ENCODE measurements at places on chromosomes 12 and 14.

DNA sequence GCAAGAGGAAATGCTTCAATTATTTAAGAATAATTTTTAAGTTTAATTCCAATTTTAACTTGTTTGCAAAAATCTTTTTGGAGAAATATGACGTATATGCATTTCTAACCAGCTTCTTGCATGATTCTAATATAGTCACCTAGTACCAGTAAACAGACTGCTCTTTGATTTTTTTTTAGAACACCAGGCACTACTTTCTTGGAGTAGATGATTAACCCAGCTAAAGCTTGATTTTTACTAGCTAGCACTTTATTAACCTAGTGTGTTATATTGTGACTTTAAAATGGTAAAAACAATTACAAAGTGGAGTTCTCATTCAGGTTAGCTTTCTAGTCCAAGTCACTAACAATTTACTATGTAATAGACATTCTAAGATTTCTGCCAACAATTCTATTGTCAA, 32.6 kb upstream of the FGD4 start:
- DNase-seq: no peak

- DNase-seq: no peak
These were observed 28.8 kb upstream of the INF2 start for GRCh38 chr14:104660597-104660996.

DNA sequence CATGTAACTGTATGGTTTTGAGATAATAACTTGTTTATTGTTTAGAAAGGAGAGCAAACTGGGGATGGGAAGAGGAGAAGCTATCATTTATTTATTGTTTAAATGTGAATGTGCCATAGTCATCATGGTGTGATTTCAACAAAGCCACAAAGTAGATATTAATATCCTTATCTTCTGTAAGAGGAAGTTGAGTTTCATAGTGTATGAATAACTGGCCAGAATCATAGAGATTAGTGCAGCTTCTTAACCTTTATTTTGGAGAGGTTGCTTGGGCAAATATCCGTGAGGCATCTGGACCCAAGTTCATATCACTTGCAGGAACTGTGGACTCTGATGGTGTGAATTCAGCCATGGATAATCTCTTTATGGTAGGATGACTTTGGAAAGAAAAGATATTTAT, 26.8 kb upstream of the LYZ start:
- DNase-seq: no peak

- DNase-seq: peak; percentile 1
These were observed 51.0 kb downstream of the UNC79 start for GRCh38 chr14:93481758-93482157.

DNA sequence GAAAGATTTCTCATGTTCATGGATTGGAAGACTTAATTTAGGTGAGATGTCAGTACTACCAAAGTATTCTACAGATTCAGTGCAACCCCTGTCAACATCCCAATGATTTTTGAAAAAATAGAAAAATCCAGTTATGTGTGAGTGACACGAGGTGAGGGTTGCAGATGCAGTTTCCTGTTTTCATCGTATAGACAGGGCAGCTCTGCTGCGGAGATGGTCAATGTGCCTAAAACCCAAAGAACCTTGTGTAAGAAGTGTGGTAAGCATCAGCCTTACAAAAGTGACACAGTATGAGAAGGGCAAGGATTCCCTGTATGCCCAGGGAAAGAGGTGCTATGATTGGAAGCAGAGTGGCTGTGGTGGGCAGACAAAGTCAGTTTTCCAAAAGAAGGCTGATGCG, 94.4 kb downstream of the SCAF11 start:
- DNase-seq: no peak

- DNase-seq: no peak
These were observed 574 bp downstream of the PAWR start for GRCh38 chr12:79690142-79690637.

DNA sequence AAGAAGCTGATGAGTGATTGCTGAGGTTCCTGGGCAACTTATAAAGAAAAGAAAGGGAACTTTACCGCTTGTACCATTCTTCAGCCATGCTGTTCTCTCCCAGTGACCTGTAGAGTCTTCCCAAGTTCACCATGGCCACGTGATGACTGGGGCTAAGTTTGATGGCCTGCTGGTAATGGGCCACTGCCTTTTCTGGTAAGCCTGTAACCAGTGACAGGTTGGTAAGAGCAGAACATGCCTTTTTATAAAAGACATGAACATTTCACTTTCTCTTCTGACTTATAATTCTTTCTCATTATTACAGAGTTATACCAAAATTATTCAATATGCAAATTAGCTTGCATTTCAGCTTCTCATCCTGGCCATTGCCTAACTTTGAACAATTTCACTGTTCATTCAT, 20.9 kb upstream of the OVCH1 start:
- no peak for DNase-seq

DNA sequence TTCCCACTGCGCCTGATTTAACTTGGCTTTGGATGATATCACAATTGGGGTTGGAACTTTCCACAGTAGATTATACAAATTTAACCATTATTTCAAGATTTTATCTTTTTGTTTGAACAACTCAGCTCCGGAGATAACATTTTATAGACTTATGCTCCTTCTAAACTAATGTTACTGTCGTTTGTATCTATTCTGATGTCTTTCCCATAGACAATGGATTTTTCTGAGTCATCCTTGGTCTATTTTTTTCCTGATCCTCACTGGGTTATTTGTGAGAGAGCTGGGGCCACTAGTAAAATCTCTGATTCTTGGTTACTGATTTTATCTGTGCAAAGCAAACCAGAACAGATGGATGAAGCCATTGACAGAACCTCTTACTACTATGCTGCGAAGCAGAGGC, 175.1 kb downstream of the SLC38A4 start:
- no peak for DNase-seq

GRCh38 chr12:43407816-43408645, 144.0 kb downstream of the ADAMTS20 start:
- DNase-seq: no peak

DNA sequence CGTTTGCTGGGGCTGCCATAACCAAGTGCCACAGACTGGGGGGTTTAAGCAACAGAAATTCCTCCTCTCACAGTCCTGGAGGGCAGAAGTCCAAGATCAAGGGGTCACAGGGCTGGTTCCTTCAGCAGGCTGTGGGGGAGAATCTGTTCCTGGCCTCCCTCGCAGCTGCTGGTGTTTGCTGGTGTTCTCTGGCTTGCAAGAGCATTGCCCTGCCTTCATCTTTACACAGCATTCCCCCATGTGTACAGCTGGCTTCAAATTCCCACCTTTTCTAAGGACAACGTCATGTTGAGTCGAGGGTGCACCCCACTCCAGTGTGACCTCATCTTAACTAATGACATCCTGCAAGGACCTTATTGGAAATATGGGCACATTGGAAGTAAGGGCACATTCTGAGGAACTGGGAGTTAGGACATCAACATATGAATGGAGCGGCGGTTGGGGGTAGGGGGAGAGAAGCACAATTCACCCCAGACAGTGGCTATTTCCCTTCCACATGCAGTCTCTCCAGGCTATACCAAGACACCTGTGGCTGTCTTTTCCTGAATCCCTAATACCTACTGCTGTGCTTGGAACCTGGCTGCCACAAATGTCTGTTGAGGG, 123.6 kb downstream of the FOXN3 start:
- DNase-seq: no peak

GRCh38 chr14:89158701-89159100, 258.3 kb downstream of the FOXN3 start:
- DNase-seq: no peak

DNA sequence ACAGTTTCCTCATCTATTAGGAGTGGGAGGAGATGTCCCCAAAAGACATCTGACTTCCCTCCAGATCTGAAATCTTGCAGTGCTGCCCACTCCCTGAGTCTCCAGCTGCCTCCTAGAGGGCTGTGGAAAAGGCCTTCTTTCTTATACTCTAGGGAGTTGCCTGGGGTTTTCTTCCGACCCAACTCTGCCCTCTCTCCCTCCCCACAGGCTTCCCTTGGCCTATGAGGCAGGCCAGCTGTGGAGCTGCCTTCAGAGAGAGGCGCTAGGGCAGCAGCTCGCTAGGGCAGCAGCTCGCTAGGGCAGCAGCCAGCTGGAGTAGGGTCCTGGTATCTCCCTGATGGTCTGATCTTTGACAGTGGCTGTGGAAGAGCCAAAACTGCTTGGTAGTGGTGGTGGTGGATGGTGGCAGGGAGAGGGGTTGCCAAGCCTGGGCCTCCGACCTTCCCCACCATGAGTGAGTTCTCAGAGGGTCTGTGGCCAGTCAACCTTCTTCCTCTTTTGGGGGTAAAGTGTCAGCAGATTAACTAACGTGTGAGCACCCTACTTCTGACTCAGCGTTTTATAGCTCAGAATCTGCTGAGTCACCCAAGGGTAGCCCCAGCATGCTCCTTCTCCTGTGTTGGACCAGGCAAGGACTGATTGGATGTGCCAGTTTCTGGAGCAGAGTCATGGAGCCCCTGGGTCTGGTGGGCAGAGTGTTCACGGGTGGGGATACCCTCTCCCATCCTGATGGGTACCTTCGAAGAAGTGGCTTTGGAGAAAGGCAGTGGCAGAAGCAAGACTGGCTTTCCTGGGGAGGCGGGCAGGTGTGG, 2.3 kb downstream of the SLC48A1 start:
- peak; percentile 37 for DNase-seq

GRCh38 chr12:30323008-30323407, 372.7 kb downstream of the IPO8 start:
- DNase-seq: peak; percentile 10

- no peak for DNase-seq
These were observed 179.7 kb upstream of the PLXNC1 start for GRCh38 chr12:93968536-93969285.

DNA sequence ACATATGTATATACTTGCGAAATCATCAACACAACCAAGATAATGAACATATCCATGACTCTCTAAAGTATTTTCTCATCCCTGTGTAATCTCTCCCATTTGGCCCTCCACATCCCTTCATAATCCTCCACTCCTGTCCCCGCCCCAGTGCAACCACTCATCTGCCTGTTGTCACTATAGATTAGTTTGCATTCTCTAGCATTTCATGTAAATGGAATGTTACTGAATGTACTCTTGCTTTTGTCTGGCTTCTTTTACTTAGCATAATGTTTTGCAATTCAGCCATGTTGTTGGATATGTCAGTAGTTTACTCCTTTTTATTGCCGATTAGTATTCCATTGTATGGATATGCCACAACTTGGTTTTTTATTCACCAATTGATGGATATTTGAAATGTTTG, 99.1 kb downstream of the BICD1 start:
- DNase-seq: no peak

GRCh38 chr14:40394634-40395340, 962.6 kb upstream of the FBXO33 start:
- peak; percentile 3 for DNase-seq

GRCh38 chr12:70002097-70002911, 177.3 kb downstream of the MYRFL start:
- no peak for DNase-seq

- peak; percentile 42 for DNase-seq
These were observed 384.9 kb upstream of the FOXG1 start for GRCh38 chr14:28381656-28382055.

- DNase-seq: no peak
These were observed 74.0 kb upstream of the CDKN3 start for GRCh38 chr14:54322701-54323337.

DNA sequence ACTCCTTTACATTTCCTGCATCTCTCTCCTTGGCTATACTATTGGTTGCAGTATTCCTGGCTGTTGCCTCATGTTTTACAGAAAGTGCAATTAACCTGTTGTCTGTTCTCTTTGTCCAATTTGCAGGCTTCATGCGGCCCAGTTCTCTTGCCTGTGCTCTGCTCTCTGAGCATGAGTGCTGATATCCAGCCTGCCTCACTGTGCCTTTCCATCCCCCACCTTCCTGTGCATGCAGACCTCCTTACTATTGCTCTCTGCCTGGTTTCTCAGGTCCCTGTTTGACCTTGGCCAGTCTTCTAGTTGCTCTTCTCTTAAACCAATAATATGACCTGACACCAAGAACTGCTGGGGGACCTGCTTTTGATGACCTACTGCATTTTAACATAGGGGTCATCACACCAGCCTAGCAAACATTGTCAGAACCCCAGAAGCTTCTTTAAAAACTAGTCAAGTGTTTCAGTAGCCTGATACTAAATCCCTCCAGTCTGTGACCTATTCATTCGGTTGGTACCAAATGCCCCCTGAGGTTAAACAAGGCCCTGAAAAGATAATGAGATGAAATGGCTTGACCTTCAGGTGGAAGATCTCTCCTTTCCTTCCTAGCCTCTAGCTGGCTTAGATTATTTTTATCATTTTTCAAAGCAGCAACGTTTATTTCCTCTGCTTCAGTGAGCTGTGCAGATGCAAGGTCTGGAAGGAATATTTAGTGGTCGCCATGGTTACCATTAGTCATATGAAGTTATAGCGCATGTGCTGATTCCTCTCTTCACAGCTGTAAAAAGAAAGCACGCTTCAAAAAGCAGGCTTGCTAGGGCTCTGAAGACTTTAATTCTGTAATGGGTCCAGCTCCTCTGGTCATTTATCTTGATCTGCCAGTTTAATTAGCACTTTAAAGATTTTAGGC, 216.5 kb downstream of the PHLDA1 start:
- peak; percentile 98 for DNase-seq

- no peak for DNase-seq
These were observed 226.1 kb downstream of the CHST11 start for GRCh38 chr12:104682790-104683279.

DNA sequence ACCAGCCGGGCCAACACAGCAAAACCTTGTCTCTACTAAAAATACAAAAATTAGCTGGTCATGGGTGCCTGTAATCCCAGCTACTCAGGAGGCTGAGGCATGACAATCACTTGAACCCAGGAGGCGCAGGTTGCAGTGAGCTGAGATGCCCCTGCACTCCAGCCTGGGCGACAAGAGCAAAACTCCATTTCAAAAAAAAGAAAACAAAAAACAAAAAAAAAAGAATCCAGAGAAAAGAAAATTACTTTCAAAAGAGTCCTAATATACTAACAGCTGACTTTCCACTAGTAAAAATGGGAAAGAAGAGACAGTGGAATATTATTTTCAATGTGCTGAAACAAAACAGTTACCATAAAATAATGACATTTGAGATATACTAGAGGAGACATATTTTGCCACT, 8.3 kb upstream of the INSM2 start:
- no peak for DNase-seq

DNA sequence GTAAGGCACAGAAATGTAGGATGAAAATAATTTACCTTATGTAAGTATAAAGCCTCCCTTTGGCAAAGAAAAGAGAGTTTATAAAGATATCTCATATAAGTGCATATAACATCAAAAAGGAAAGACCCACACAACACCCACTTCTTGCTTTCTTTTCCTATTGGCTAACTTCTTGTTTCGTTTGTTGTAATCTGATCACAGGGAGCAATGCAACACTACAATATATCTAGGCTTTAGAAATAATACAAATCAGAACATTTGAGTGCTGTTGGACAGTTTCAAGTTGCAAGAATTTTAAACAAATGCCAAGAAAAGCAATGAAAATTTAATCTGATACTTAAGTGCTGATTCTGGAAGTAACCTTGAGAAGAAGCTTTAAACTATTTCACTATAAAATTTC, 1.3 kb downstream of the FGD6 start:
- peak; percentile 72 for DNase-seq

DNA sequence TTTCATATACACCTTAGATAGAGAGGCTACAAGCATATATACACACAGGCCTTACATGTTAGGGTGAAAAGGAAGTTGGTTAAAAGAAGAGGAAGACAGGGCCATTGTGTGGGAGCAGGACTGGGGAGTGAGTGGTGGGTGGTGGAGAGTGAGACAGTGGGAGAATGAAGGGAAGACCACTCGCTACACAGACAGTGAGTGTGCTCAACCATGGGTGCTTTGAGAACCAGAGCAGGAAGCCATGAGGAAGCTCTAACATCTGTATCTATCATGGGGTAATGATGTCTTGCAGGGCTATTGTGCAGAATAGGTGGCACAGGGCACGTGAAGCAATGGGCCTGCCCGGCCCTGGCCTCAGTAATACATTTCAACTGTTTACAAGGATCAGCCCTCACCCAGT, 11.4 kb upstream of the KRT74 start:
- DNase-seq: no peak
